ENCODE measurements at places on chromosomes 3 and 15. TPM values are rescaled to one million over a fixed set of nuclear protein-coding genes. Genes with fewer than 3 reads are reported as not detected.

DNA sequence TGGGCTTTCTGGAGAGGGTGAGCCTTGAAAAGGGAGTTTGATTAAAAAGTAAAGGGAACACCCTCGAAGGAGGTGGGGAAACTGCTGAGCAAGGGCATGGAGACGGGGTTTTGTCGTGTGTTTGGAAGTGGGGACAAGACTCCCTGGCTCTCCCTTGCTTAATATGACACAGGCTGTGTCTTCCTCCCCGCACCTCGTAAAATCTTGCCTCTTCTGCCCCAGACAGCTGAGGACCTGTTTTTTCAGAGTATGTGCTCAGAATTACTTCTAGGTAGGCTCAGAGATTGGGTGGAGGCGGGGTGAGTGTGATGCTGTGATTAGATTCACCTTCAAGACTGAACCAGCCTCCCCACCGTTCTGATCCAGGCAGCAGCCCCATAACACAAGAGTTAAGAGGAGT lies 244.4 kb upstream of the TLE3 start:
- peak; percentile 7 for DNase-seq

DNA sequence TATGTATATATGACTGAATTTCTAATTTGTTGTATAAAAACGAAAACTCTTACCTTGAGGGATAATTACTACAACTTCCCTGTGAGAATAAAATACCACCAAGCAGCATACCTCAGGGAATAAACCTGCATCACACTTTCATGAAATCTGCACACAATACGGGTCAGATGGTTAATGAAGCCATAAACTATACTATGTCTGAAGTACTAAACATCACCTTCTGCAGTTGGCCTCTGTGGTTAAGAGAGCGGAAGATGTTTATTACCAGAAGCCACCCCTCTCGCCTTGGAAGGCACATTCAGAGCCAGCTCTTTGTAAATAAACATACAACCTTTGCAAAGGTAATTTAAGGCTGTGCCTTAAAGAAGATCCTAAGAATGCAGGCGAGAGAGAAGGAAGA lies 462.1 kb upstream of the NR2F2 start:
- DNase-seq = no peak

DNA sequence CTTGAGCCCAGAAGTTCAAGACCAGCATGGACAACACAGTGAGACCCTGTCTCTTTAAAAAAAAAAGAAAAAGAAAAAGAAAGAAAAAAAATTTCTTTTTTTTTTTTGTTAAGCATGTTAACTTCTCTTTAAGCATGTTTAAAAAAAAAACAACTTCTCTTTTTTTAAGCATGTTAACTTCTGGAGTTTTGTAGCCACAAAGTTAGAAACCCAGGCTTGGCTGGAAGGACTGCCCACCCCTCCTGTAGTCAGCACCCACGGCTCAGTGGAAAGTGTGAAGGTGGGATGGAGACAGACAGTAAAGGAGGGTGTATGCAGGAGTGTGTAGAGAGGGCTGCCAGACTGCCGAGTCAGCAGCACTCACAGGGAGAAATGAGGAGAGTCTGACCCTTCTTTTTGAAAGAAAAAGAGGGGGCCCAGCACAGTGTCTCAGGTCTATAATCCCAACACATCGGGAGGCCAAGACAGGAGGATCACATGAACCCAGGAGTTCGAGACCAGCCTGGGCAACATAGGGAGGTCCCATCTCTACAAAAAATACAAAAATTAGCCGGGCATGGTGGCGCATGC lies 33.2 kb downstream of the GOLGA8S start:
- peak; percentile 46 for DNase-seq

DNA sequence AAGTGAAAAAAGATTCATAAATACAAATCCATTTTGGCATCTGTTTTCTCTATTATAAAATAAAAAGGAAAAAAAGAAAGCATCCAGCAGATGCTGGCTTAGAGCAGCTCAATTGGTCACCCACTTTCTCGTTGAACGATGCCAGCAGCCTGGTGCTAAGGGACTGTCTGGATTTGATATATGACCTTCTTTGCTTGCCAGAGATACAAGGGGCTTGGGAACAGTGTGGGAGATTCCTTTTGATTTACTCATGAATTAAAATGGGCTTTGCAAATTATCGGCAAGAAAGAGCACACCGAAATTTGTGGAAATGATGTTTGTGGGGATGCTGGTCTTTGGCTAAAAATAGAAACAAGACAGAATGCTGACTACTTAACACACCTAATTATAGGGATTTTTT lies 210.3 kb upstream of the STT3B start:
- no peak for DNase-seq

DNA sequence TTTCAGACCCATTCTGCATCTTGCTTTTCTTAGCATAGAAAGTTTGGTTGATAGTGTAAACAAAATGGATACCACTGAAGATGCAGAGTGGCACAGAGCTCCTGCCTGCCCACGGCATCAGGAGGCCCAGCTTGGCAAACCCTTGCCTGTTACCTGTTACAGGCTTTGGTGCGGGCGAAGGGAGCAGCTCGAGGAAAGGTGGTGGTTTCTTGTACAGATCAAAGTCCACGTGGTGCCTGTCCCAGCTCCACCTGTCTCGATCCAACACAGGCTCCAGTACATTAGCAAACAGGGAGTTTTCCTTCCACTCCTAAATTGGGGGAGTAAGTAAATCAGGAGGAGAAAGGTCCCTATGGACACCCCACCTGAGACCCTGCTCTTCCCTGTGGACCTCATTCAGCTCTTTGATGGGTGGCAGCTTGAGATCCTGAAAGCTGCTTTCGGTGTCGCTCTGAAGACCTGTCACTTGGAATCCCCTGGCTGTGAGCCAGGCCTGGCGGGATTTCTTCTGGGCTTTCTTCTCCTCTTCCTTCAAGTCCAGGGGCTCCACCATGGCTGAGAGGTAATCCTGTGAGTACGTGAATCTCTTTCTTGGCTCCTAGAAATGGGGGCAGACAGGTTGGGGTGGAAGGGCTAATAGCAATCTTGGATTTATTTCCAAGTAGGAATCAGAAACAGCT lies 35.7 kb downstream of the ACAD9 start:
- DNase-seq = peak; percentile 84

DNA sequence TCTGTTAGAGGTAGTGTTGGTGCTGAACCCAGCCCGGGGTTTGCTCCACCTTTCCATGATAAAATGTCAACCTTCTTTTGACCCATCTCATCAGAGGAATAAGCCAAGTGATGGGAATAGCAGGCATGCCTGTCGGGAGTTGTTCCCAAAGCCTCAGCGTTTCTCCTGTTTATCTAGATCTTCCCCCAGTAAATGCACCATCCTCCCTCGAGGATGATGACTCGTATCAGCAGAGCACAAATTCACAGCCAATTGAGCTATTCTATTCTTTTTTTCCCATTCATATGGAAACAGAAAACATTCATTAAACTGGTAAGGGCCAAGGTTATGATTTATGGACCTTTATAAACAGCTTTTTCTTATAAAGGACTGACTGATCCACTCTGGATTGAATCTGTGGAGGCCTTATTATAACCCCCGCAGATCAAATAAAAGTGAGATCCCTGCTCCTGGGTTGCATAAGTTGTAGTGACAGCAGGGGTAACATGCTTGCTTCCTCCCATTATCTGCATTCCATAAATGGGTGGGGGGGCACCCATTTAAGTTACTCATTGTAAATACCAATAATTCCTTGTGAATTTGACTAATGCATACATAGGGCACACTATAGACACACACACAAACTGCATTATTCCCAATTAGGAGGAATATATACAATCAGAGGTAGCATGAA lies 207.3 kb downstream of the PLCL2 start:
- no peak for DNase-seq

DNA sequence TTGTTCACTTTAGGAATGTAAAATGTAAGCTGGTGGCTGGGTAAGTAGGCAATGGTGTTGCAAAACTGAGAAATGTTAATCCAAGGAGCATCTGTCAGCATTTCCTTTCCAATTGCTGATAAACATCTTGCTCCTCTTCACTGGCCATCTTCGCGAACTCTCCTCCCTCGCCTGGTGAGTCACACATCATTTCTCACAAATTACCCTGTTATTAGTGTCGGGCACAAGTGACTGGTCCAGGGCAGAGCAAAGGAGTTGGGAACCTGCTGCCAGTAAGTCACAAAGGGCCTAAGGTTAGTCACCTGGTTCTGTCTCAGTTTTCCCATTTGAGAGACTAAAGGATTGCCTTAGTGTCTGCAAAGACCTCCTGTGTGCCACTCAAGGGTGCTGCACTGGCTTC lies 13.0 kb downstream of the CERS3 start:
- DNase-seq = no peak

LINGO1 gene
- total RNA-seq = 2.4 TPM

DNA sequence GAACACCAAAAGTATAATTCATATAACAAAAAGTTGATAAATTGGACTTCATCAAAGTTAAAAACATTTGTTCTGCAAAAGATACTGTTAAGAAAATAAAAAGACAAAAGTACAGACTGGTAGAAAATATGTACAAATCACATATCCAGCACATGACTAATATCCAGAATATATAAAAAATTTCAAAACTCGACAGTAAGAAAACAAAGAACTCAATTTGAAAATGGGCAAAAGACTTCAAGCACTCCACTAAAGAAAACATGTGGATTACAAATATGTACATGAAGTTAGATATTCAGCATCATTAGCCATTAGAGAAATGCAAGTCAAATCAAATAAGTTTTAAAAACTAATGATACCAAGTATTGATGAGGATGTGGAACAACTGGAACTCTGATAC lies 6.7 kb downstream of the GK5 start:
- no peak for DNase-seq

DNA sequence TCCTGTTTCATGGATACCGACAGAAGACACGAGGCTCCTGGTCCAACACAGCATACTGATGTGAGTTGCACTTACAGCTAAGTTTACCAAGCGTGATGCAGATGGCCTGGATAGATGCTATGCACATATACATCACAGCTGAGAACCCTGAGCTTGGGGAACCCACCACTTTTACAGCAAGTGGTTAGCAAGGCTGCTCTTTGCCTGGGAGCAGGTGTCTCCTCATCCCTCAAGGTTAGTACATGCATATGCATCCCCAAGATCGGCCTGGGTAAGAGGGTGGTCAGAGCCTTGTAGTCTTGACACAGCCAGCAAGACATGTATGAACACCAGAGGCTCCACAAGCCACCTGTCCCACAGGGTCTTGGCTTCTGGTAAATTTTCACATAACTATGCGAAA lies 28.3 kb downstream of the LRRC2 start:
- DNase-seq = no peak

- no peak for DNase-seq
Measured at GRCh38 chr3:100454677-100455076, 37.7 kb upstream of the TMEM45A start.

NCBP2 gene
- 30.1 TPM for total RNA-seq

DNA sequence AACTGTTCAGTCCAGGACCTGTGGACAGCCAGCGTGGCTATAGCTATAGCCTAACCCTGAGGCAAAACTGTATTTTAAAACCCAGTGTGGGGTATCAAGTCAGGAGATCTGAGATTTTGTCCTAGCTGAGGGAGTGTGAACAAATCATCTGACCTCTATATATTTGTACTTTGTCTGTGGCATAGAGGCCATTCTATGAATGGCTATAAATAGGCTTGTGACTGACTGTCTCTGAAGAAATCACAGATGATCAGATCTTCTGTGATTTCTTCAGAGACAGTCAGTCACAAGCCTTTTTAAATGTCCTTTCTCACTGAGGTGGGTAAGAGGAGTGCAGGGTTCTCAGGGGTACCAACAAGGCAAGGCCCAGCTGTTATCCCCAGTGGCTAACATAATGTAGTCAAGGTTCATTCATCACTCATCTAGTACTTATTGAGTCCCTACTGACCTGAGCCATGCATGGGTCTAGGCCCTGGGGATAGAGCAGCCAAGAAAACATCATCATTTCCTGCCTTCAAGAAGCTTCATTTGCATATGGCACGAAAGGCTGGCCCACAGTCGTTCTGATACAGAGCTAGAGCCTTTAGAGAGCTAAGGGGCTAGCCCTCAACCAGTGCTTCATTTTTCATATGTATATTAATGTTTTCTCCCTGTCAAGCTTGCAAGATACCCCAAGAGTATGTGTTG lies 53.3 kb downstream of the TIPARP start:
- DNase-seq = no peak

- DNase-seq = no peak
Measured at GRCh38 chr15:68312701-68313204, 35.2 kb downstream of the FEM1B start.

- DNase-seq = no peak
Measured at GRCh38 chr3:13879946-13880810, at the start of gene WNT7A. Gene WNT7A, minus strand, starts transcription at chr3:13880071. Its CDS starts 255 bp downstream, at chr3:13879816.

DNA sequence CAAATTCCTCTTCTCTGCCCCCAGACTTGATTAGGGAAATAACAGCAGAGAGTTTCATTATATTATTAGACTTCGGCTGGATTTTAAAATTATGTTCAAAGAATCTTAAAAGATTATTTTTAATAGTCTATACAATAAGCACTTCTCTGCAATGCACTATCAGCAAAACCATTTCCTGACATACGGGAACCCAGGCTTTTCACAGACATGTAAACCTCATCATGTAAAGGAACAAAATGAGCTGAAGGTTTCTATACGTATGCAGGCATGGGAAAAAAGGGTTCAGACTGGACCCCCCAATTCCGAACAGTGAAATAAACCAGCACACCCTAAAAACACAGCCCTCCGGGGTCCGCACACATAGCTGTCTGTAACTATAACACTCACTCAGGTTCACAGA lies 77.5 kb upstream of the LMOD3 start:
- no peak for DNase-seq

GRCh38 chr3:195438371-195438770 lies 4.4 kb downstream of the ACAP2 start:
- DNase-seq = no peak

FBXL2 gene
- total RNA-seq = 1.6 TPM

SLC22A13 gene
- not detected for total RNA-seq

CPN2 gene
- not detected for total RNA-seq

GRCh38 chr3:48275287-48276027 lies 34.6 kb downstream of the ZNF589 start:
- DNase-seq = no peak

GNAT1 gene
- not detected for total RNA-seq

DNA sequence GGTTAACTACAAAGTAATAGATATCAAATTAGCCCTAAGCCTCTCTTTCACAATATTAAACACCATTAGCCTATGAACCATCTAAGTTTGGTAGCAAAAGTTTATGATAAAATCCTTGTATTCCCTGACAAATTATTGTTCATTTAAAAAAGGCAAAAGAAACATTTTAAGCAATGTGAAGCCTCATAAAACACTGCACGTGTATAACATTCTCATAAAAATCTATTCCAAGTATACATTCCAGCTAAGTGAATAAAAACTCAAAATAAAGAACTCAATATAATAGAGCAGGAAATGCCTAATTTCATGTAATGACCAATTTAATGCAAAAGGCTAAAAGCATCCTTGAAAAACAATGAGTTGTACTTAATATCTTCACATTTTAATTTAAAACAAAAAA lies 27.7 kb downstream of the TNIK start:
- DNase-seq = no peak

C2CD4A gene
- total RNA-seq = 0.10 TPM

HIGD2B gene
- total RNA-seq = not detected

GRCh38 chr3:119417771-119418512 lies 45.5 kb downstream of the TMEM39A start:
- no peak for DNase-seq

DNA sequence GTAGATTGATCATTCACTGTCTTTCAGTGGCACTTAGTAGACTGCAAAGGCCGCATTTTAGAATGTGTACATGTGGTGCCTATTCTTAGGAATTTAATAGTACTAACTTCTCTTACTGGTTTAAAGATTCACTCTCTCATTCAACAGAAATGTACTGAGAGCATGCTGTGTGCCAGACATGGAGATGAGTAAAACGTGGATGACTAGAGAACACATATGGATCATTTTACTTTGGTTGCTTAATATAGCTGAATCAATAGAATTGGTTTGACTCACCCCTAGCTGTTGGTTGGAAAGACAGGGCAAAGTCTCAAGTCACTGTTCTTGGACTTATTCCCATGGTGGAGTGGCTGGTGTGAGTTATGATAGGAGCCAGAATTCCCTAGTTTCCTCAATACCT lies 109.1 kb upstream of the TNFAIP8L3 start:
- no peak for DNase-seq

INSYN1 gene
- total RNA-seq = 30.9 TPM

Measured in lower leg skin (tissue), 4 donors.